ENCODE measurements at places on chromosomes 2 and 18. TPM values are rescaled to one million over a fixed set of nuclear protein-coding genes. Genes with fewer than 3 reads are reported as not detected.

- no peak overlapping the region for H3K4me3 ChIP-seq
- no peak overlapping the region for H3K27ac ChIP-seq
- no peaks in the 10 kb centered on the region for H3K27me3 ChIP-seq
- no peak for DNase-seq
- H3K4me1 ChIP-seq = no peaks in the 10 kb centered on the region
- H3K36me3 ChIP-seq = no peaks in the 10 kb centered on the region
These were observed 275.3 kb downstream of the GALR1 start for GRCh38 chr18:77524909-77525308.

DNA sequence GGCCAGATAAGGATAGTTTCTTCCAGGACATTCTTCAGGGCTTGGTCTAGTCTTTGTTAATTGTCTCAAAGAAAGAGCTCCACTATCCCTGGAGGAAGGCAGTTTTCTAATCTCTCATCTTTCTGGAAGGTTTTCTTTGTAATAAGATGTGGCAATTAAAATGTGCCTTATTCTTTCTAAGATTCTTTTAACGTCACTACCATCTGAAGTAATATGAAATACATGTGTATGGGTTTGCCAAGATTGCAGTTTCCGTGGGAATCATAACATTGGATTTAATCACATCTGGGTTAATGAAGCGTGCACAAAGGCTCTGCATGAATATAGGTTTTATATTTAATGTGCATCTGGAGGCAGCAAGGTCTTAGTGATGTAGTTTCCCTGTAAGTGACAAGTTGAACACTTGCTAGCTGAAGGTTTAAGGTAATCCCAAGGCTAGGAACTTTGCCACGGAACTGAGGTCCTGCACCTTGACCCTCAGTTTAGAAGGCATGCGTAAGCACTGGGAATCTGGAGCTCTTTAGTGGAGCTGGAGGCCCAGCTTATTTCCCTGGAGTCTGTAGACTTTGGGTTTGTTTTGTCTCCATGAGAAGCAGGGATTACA is 25.7 kb downstream of the DIS3L2 start:
- peaks cover 25% of the 10 kb centered on the region for H3K4me1 ChIP-seq
- no peak for DNase-seq
- peaks cover 5% of the 10 kb centered on the region for H3K36me3 ChIP-seq
- H3K27me3 ChIP-seq = no peaks in the 10 kb centered on the region
- H3K27ac ChIP-seq = no peak overlapping the region

Gene C2orf15
- 2.4 TPM for total RNA-seq

Gene DGKD
- 148 TPM for total RNA-seq

GRCh38 chr18:58269931-58270330 is 225.9 kb downstream of the NEDD4L start:
- no peak overlapping the region for H3K4me3 ChIP-seq
- H3K4me1 ChIP-seq = peaks cover 5% of the 10 kb centered on the region
- no peak for DNase-seq

DNA sequence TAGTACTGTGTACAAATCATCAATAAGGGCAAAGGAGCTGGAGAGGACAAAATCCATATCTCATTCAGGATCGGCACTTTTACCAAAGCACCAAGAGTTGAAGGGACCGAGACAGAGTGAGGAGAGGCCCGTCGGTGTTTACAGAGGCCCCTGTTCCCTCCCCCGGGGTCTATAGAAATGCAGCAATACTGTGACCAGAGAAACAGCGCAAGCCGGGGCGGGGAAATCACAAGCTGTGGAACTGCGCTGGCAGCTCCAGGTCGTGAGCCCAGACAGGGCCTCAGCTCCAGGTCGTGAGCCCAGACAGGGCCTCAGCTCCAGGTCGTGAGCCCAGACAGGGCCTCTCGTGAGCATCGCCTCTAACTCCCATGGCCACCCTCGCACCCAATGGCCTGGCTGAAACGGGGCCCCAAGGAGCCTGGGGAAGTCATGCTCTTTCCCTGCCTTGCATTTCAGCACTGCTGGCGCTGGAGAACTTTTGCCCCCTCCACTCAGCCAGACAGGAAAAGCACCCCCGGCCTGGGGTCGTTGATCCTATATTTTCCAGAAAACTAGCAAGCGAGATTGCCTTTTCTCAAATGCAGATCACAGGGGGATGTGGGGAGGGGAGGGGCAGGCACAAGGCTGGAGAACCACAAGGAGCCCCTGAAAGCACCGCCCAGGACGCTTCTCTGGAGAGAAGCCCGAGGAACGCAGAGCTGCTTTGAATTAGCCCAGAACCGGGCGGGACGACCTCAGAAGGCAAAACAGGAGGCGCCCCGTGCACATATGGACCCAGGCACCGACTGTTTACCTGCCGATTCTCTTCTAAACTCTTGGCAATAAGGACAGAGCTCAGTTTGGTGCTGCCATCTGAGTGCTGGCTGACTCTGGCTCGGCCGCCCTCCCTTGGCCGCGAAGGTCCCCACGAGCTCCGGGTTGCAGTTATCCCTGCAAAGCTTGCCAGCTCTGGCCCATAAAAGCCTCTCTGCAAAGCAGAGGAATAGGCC is 223.7 kb downstream of the ACKR3 start:
- no peak for DNase-seq
- no peak overlapping the region for H3K4me3 ChIP-seq
- peaks cover 40% of the 10 kb centered on the region for H3K27me3 ChIP-seq
- H3K4me1 ChIP-seq = peaks cover 2% of the 10 kb centered on the region
- peaks cover 3% of the 10 kb centered on the region for H3K36me3 ChIP-seq
- H3K27ac ChIP-seq = no peak overlapping the region
